H9 (cell line): ENCODE measurements at places on chromosomes 2 and 18. TPM values are rescaled to one million over a fixed set of nuclear protein-coding genes. Genes with fewer than 3 reads are reported as not detected.

Gene NEB
- 0.75 and 0.98 TPM in 2 replicates for total RNA-seq

Gene FZD7
- total RNA-seq = 302 and 309 TPM in 2 replicates

Gene MC5R
- not detected in 2 replicates for total RNA-seq

Gene ANKRD53
- total RNA-seq = 0.28 and 0.88 TPM in 2 replicates

Gene DLGAP1
- 20.0 and 23.2 TPM in 2 replicates for total RNA-seq

Gene POTEI
- 0.99 and 1.2 TPM in 2 replicates for total RNA-seq

Gene STARD6
- not detected in 2 replicates for total RNA-seq

Gene EN1
- not detected in 2 replicates for total RNA-seq

GRCh38 chr2:29627279-29627711 lies 294.1 kb downstream of the ALK start:
- no peak overlapping the region for H3K27ac ChIP-seq
- no peak overlapping the region for H3K4me3 ChIP-seq
- no peak for DNase-seq
- peaks cover 4% of the 10 kb centered on the region; the same call in 1 of the 2 replicates for H3K4me1 ChIP-seq
- H3K36me3 ChIP-seq = no peaks in the 10 kb centered on the region

DNA sequence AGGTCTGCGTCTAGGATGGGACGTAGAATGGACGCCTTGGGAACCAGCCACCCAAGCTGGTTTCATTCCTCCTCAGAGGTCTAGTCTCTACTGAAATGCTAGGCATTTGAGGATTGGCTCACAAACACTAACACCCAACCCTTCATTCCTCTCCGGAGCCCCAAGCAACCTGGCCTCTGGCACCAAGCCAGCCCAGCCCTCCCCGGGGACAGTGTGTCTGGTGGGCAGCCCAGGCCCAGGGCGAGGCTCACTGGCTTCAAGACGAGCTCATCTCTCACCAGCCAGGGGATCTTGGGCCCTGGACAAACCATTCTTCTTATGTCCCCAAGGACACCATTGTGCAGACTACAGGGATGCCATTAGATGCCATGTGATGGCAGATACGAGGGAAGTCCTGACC lies 182.5 kb downstream of the CTIF start:
- peaks cover 8% of the 10 kb centered on the region for H3K36me3 ChIP-seq
- H3K27me3 ChIP-seq = no peaks in the 10 kb centered on the region
- no peak overlapping the region for H3K4me3 ChIP-seq
- no peak for DNase-seq
- H3K27ac ChIP-seq = no peak overlapping the region

DNA sequence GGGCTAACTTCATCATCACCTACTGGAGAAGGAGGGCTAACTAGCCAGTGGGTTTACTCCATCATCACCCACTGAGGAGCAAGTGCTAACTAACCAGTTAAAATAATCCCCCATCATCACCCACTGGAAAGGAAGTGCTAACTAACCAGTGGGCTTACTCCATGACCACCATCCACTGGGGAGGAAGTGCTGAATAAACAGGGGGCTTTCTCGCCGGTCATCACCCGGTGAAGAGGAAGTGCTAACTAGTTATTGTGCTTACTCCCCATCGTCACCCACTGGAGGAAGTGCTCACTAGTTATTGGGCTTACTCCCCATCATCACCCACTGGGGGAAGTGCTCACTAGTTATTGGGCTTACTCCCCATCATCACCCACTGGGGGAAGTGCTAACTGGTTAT lies 124.4 kb upstream of the SALL3 start:
- H3K27ac ChIP-seq = no peak overlapping the region
- H3K27me3 ChIP-seq = no peaks in the 10 kb centered on the region
- no peaks in the 10 kb centered on the region for H3K4me1 ChIP-seq
- H3K36me3 ChIP-seq = peaks cover 6% of the 10 kb centered on the region
- no peak for DNase-seq

- peaks cover 14% of the 10 kb centered on the region; the same call in 1 of the 2 replicates for H3K4me1 ChIP-seq
- peak; percentile 31 for DNase-seq
- H3K36me3 ChIP-seq = no peaks in the 10 kb centered on the region
- no peak overlapping the region for H3K27ac ChIP-seq
- H3K27me3 ChIP-seq = no peaks in the 10 kb centered on the region
Measured at GRCh38 chr2:80058562-80058961, 246.0 kb downstream of the LRRTM1 start.

GRCh38 chr18:74381621-74382295 lies 66.1 kb downstream of the C18orf63 start:
- peaks cover 14% of the 10 kb centered on the region for H3K36me3 ChIP-seq
- no peak overlapping the region for H3K27ac ChIP-seq
- H3K4me3 ChIP-seq = no peak overlapping the region
- no peaks in the 10 kb centered on the region for H3K4me1 ChIP-seq

- H3K27ac ChIP-seq = peak within 1 kb of the TSS; percentile 3
- no peaks in the 10 kb centered on the region; the same call in 1 of the 2 replicates for H3K27me3 ChIP-seq
- peaks cover 2% of the 10 kb centered on the region; the same call in 1 of the 2 replicates for H3K4me1 ChIP-seq
- H3K36me3 ChIP-seq = peaks cover 7% of the 10 kb centered on the region
- peak; percentile 88 for DNase-seq
Measured at GRCh38 chr2:203535078-203535783, at the start of gene RAPH1. TSS of gene RAPH1 (minus strand) at chr2:203535301. CDS start at chr2:203495353, 39,948 bp downstream.

DNA sequence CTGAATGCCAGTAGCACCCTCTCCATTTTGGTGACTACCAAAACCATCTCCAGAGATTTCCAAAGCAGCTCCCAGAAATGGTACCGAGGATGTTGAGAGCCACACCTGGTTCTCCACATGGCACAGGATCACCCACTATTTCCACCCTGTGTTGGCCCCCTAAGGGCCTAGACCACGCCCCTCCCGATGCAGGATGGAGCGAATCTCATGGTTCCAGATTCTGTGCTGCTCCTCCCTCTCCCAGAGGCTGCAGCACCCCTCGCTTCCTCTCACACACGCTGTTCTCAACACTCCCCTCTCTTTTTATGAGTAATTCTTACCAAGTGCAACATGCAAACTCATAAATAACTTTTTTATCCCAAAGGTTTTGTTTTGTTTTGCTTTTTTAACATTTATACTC lies 571.5 kb downstream of the STK39 start:
- H3K4me1 ChIP-seq = no peaks in the 10 kb centered on the region; the same call in 1 of the 2 replicates
- no peak for DNase-seq
- peaks cover under 1% of the 10 kb centered on the region; the same call in 1 of the 2 replicates for H3K36me3 ChIP-seq
- no peak overlapping the region for H3K27ac ChIP-seq
- H3K27me3 ChIP-seq = no peaks in the 10 kb centered on the region
- no peak overlapping the region for H3K4me3 ChIP-seq

GRCh38 chr2:105789745-105790460 lies 45.2 kb downstream of the NCK2 start:
- no peaks in the 10 kb centered on the region for H3K36me3 ChIP-seq
- DNase-seq = no peak
- no peak overlapping the region for H3K4me3 ChIP-seq
- no peak overlapping the region for H3K27ac ChIP-seq
- no peaks in the 10 kb centered on the region for H3K27me3 ChIP-seq

GRCh38 chr2:69766014-69766413 lies 24.1 kb downstream of the ANXA4 start:
- H3K36me3 ChIP-seq = no peaks in the 10 kb centered on the region
- DNase-seq = no peak
- no peak overlapping the region for H3K4me3 ChIP-seq
- H3K27me3 ChIP-seq = no peaks in the 10 kb centered on the region

- no peaks in the 10 kb centered on the region for H3K36me3 ChIP-seq
- peaks cover 8% of the 10 kb centered on the region; the same call in 1 of the 2 replicates for H3K4me1 ChIP-seq
- H3K4me3 ChIP-seq = no peak overlapping the region
- no peak overlapping the region for H3K27ac ChIP-seq
- H3K27me3 ChIP-seq = no peaks in the 10 kb centered on the region
- DNase-seq = no peak
Measured at GRCh38 chr2:207039225-207039624, 99.9 kb downstream of the CPO start.

GRCh38 chr2:234960175-234961088 lies 8.6 kb downstream of the SH3BP4 start:
- no peak overlapping the region for H3K4me3 ChIP-seq
- no peak for DNase-seq
- peaks cover 7% of the 10 kb centered on the region for H3K36me3 ChIP-seq
- no peak overlapping the region for H3K27ac ChIP-seq
- peaks cover 23% of the 10 kb centered on the region for H3K4me1 ChIP-seq

DNA sequence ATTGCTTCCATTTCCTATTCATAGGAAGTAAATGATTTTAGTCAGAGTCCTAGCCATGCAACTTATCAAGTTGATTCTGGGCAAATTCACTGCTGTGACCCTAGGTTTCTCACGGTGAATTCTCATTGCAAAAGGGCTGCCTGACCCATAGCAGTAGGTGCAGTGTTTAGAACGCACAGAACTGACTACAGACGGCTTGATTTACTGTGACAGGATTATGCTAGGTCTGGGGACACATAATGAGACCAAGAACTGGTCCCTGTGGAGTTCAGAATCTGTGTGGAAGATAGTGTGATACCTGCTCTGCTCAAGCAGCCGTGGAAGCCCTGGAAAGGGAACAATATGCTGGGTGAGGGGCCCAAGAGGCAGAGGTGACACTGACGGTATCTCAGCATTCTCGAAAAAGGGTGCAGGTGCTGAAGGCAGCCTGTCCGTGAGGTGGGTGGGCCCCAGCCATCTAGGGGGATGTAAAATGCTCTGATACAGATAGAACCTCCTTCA lies 46.4 kb downstream of the ABCG8 start:
- no peak for DNase-seq
- H3K4me1 ChIP-seq = no peaks in the 10 kb centered on the region
- no peak overlapping the region for H3K4me3 ChIP-seq
- no peaks in the 10 kb centered on the region for H3K27me3 ChIP-seq
- peaks cover 28% of the 10 kb centered on the region for H3K36me3 ChIP-seq
- H3K27ac ChIP-seq = no peak overlapping the region

GRCh38 chr18:76348267-76349066 lies 146.6 kb downstream of the ZNF516 start:
- H3K4me3 ChIP-seq = no peak overlapping the region
- H3K4me1 ChIP-seq = no peaks in the 10 kb centered on the region; the same call in 1 of the 2 replicates

GRCh38 chr2:58514252-58514651 lies 273.1 kb upstream of the FANCL start:
- no peak overlapping the region for H3K4me3 ChIP-seq
- DNase-seq = no peak
- no peaks in the 10 kb centered on the region for H3K36me3 ChIP-seq
- no peaks in the 10 kb centered on the region for H3K27me3 ChIP-seq

- no peak for DNase-seq
- H3K4me3 ChIP-seq = no peak overlapping the region
- H3K36me3 ChIP-seq = peaks cover 75% of the 10 kb centered on the region
- H3K4me1 ChIP-seq = no peaks in the 10 kb centered on the region
Measured at GRCh38 chr2:112566104-112566503, 18.3 kb upstream of the CHCHD5 start.

GRCh38 chr2:174325373-174326160 lies 9.2 kb upstream of the SP9 start:
- DNase-seq = peak; percentile 51
- H3K27ac ChIP-seq = no peak overlapping the region
- H3K4me1 ChIP-seq = peaks cover 3% of the 10 kb centered on the region; the same call in 1 of the 2 replicates
- H3K4me3 ChIP-seq = peak overlapping the region; percentile 74

- no peaks in the 10 kb centered on the region for H3K36me3 ChIP-seq
- H3K4me1 ChIP-seq = peaks cover 3% of the 10 kb centered on the region; the same call in 1 of the 2 replicates
- DNase-seq = no peak
- no peak overlapping the region for H3K4me3 ChIP-seq
- H3K27me3 ChIP-seq = no peaks in the 10 kb centered on the region
Measured at GRCh38 chr2:52312486-52312885, 1280.6 kb upstream of the NRXN1 start.

DNA sequence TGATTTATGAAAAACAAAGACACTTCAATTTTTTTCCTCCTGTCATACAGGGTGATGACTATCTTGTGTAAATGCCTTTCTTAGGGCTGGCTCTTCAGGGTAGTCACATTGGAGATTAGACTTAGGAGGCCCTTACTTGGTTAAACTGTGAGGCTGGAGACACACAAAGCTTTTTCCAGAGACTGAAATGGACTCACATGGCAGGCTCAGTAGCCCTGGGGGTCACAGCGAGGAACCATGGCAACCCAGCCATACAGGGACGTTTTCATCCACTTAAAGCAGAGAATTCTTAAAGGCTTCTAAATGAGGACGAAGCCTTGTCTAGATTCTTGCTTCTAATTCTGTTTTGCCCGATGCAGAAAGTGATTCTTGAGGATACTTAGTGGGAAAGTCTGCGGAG lies 57.3 kb upstream of the ZDBF2 start:
- H3K27ac ChIP-seq = no peak overlapping the region
- no peak overlapping the region for H3K4me3 ChIP-seq
- no peaks in the 10 kb centered on the region for H3K36me3 ChIP-seq
- no peaks in the 10 kb centered on the region for H3K27me3 ChIP-seq
